ENCODE measurements at places on chromosomes 11 and 22.
A peak's percentile ranks its signal among the peaks of the same experiment; 100 is the strongest.

GRCh38 chr11:3914805-3915204, 59.3 kb downstream of the STIM1 start:
- DNase-seq = peak; percentile 74

DNA sequence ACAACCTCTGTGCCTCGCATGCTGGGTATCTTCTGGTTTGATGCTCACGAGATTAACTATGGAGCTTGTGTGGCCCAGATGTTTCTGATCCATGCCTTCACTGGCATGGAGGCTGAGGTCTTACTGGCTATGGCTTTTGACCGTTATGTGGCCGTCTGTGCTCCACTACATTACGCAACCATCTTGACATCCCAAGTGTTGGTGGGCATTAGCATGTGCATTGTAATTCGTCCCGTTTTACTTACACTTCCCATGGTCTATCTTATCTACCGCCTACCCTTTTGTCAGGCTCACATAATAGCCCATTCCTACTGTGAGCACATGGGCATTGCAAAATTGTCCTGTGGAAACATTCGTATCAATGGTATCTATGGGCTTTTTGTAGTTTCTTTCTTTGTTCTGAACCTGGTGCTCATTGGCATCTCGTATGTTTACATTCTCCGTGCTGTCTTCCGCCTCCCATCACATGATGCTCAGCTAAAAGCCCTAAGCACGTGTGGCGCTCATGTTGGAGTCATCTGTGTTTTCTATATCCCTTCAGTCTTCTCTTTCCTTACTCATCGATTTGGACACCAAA, 516 bp downstream of the OR52J3 start:
- no peak for DNase-seq

GRCh38 chr22:27883656-27884350, 35.3 kb downstream of the PITPNB start:
- DNase-seq = no peak

- DNase-seq = no peak
These were observed 103.8 kb downstream of the GRIA4 start for GRCh38 chr11:105713696-105714095.

GRCh38 chr11:122833846-122834464, 4.3 kb upstream of the CRTAM start:
- peak; percentile 37 for DNase-seq

- no peak for DNase-seq
These were observed 68.3 kb downstream of the DDIAS start for GRCh38 chr11:82969811-82970210.

GRCh38 chr11:76166314-76166713, 40.0 kb downstream of the WNT11 start:
- DNase-seq = peak; percentile 11

DNA sequence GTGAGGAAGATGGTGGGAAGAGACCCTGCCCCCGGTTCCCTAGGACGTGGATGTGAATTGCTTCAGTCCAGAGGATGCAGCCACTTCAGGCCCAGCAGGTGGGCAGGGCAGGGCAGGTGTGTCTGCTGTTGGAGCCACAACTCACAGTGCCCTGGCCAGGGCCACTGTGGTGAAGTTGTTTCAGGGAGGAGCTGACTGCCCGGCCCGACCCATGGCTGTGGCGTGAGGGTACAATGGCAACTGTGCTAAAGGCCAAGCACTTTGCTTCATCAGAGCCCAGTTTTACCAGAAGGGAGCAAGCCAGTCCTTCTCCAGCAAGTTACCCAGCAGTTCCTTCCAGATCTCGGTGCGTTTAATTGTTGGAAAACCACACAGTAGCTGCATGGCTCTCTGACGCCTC, 1174.4 kb downstream of the BRD1 start:
- DNase-seq = no peak

DNA sequence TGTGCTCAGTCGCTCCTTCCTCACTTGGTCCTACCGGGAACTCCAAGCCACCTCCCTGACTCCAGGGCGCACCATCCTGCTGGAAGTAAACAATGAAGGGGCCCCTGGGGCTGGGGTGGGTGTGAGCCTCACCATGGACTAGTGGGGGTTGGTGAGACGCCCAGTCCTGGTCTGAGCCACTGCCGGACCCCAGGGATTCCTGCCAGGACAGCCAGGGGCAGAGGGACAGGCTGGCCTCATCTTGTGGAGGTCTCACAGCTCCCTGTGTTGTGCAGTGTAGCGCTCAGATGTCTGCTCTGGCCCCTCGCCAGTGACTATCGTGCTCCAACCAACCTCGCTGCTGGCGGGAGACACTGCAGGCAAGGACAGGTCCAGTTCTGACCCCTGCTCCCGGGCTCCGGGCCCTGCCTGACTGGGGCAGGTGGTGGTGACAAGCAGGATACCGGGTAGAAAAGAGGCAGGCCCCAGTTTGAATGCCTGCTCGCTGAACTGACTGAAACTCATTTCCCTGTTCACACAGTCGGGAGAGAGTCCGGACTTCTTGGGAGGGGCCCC, 1021.4 kb downstream of the BRD1 start:
- no peak for DNase-seq

DNA sequence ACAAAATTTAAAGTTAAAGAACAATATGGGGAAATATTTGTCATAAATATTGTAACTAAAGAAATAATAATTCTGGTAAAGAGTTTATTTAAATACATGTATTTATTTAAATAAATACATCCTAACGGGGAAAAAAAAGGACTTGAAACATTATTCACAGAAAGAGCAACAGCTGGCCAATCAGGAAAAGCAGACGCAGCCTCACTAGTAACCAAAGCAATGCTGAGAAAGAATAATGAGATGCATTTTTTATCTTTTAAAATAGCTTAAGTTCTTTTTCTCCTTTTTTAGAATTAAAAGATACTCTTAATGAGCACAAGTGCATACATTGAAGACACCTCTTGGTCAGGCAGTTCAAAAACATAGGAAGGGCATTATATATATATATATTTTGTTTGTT, 2.6 kb upstream of the LTO1 start:
- DNase-seq = no peak

DNA sequence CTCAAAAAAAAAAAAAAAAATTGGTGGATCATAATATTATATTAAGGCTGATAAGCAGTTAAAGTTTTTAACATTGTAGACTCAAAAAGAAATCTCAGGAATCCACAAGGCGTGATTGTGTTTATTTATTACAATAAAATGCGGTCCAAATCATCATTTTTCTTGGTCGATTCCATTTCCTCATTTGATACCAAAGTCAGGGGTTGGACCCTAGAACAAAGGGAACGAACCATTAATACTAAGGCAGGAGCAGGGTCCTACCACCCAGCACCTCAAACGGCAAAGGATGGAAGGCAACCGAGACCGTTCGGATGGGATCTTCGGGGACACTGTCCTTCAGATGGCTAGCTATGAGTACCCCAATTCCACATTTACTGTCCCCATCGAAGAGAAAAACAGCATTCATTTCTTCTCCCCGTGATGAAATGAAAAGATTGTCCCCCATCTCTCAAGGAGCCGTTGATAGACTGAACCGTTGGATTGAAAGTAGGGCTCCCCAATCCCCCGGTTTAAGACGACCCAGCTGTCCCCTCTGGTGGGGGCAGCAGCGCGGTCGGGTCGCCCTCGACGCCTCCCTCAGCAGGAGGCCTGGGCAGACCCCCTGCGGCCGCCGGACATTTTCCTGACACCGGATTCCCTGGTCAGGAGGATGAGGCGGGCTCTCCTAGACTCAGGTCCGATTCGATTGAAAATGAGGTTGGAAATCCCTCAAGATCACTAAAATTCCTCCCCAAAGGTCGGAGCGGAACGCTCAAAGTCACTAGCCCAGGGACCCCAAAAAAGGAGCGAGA, 607 bp downstream of the DMC1 start:
- DNase-seq = peak; percentile 34

- peak; percentile 63 for DNase-seq
These were observed 139.6 kb downstream of the TRPC6 start for GRCh38 chr11:101444164-101444563.

DNA sequence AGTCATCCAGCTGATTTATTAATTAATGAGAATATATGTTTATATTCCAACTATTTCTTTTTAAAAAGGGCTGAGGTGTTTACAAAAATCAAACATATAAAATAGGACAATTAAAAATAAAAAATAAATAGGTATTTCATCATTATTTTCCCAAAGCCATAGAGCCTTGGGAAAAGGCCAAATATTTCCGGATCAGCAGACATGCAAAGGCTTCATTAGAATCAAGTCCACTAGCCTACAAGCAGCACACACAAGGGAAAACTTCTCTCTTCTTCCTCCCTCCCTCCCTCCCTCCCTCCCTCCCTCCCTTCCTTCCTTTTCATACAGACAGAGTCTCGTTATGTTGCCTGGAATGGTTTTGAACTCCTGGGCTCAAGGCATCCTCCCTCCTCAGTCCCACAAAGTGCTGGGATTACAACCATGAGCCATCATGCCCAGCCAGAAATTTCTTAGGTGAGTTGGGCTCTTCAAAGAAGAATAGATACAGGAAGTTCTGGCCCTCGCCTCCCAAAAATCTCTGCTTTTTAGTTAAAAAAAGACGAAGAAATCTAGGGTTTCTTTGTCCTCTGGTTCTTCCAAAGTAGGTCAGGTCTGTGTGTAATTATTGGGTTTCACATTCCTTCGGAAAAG, 121.2 kb downstream of the SIK3 start:
- DNase-seq = no peak

- DNase-seq = peak; percentile 83
These were observed 28.5 kb upstream of the ALKBH3 start for GRCh38 chr11:43852057-43852636.

- no peak for DNase-seq
These were observed 572.9 kb downstream of the NTM start for GRCh38 chr11:131943295-131943694.

- DNase-seq = no peak
These were observed 47.4 kb upstream of the TP53I11 start for GRCh38 chr11:44998051-44998450.

DNA sequence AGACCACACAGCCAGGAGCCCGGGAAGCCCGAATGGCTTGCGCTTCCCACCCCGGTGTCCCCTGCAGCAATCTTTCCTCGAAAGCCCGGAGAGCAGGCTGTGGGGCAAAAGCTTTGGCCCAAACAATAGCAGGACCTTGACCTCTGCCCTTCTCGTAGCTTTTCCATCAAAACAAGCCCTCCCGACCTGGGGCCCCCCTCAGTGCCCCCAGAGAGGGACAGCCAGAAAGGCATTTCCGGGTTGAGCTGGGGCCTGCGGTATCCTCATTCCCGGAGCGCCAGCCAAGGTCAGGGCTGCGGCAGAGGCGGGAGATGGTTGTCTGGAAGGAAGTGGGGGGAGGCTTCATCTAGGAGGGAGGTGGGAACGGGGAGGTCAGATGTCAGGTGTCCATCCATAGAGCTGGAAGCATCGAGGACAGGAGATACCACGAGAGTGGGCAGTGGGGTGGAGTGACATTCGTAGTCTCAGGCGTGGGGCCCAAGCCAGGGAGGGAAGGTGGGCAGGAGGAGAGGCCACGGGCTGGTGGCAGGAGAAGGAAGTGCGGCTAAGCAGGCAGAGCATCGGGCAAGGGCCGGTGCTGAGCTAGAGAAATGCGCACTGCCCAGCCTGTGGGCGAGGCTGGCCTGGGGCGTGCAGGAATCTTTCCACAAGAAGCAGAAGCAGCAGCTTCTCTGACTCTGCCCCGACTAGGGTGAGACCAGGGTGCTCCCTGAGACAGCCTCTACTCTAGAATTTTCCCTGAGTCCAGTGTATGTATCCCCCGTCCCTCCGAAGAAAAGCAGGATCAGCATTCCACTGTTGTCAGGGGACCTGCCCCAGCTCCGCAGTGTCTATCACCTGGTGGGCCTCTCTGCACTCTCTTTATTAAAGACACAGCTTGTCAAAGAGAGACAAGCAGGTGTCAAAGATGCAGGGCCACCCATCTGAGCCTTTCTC, 14.3 kb downstream of the PDGFB start:
- DNase-seq = no peak

DNA sequence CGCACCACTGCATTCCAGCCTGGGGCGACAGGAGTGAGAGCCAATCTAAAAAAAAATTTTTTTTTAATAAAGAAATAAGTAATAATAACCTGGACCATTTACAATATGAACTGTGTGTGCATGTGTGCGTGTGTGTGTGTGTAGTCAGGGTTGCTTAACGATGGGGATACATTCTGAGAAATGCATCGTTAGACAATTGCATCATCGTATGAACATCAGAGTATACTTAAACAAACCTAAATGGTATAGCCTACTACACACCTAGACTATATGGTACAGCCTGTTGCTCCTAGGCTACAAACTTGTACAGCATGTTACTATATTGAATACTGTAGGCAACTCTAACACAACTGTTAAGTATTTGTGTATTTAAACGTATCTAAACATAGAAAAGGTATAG, 26.4 kb downstream of the RDX start:
- no peak for DNase-seq

DNA sequence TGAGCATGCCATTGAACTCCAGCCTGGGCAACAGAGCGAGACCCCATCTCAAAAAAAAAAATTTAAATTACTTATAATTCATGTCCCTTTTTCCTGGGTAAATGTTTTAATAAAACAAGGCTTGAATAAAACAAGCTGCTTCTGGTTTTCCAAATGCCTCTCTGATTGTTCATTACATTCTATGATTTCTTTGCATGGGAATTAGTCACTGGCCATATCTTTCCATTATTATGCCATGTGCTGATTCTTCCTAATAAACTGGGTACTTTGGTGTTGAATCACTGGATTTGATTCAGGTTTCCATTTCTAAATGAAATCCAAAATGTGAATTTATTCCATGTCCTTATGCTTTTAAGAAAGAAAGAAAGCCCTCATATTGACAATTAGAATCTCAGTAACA, 42.6 kb downstream of the ZNF215 start:
- DNase-seq = no peak

DNA sequence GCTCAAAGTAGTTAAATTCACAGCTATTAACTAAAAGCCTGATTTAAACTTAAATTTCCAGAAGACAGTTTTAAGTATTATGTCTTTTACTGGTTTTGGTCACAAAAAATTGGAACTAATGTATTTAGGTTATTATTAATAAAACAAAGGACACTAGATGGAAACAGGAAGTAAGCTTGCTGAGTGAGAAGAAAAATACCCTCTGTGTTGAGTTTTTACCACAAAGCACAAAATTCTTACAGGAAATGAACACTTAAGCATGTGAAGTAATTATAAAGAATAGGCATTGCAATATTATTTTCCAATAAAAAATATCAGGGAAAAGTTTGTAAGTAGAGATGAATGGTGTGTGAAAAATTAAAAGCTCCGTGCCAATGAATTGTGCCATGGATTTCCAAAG, 46.3 kb downstream of the PIK3C2A start:
- DNase-seq = peak; percentile 53

- DNase-seq = peak; percentile 68
These were observed at the start of gene C11orf68 for GRCh38 chr11:65918211-65919140. Gene C11orf68, minus strand, starts transcription at chr11:65919062. Its CDS starts 31 bp downstream, at chr11:65919031.

GRCh38 chr11:62555464-62556107, 9.0 kb upstream of the AHNAK start:
- peak; percentile 96 for DNase-seq

GRCh38 chr11:132217856-132218255, 847.4 kb downstream of the NTM start:
- DNase-seq = no peak

GRCh38 chr11:97109078-97109477, 719.3 kb downstream of the JRKL start:
- DNase-seq = no peak

DNA sequence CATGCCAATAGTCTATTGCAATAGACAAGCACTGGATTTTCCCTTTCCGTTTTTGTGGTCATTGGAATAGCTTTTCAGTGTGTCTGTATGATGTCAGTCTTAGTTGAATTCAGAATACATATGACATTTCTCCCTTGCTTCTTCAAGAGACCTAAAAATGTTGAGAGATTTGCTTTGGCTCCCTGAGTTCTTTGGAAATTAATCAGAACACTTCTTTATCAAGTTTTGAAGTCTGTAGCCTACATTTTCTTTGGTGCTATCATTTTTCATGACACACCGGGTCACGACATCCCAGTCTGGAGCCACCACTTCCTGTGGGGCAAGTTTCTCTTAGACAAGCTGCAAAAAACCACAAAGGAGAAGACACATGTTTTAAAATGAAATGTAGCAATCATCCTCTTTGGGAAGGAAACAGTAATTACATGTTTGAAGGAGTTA, 847.1 kb downstream of the OPCML start:
- DNase-seq = peak; percentile 27

Measured in hematopoietic multipotent progenitor cell treated with erythropoietin and hydrocortisone succinate and interleukin-3 and kit ligand, for 4 days (in vitro differentiated cells).